ENCODE measurements at places on chromosomes 3 and 15. TPM values are rescaled to one million over a fixed set of nuclear protein-coding genes. Genes with fewer than 3 reads are reported as not detected.

Gene CTXN2
- total RNA-seq, result not detected

Gene LHFPL4
- 0.05 TPM for total RNA-seq

- peak; percentile 47 for DNase-seq
Observed at GRCh38 chr3:149701206-149701976, 43.6 kb upstream of the WWTR1 start.

- peak; percentile 61 for DNase-seq
Observed at GRCh38 chr15:68553994-68554720, 24.6 kb upstream of the CORO2B start.

- DNase-seq, result no peak
Observed at GRCh38 chr15:96332637-96333121, 2.2 kb downstream of the NR2F2 start.

All from lower leg skin (tissue), 4 donors.